Stimulated activated CD8-positive, alpha-beta memory T cell treated with anti-CD3 and anti-CD28 coated beads, Interleukin-2, amount 100 ng/mL, for 1 hour (primary cell): ENCODE measurements at places on chromosomes 7 and 10.

DNA sequence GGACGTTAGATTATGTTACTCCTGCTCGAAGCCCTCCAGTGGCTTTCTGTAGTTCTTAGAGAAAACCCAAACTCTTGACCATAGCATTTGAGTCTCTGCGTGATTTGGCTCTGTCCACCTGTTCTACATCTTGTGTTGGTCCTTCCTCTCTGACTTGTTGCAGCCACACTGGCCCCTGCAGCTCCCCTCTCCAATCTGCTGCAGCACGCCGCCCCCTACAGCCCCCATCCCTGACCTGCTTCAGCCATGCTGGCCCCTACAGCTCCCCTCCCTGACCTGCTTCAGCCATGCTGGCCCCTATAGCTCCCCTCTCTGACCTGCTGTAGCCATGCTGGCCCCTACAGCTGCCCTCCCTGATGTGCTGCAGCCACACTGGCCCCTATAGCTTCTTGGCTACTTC lies 29.2 kb downstream of the TRRAP start:
- no peak for DNase-seq

- DNase-seq = no peak
These were observed 152.0 kb upstream of the PCBD1 start for GRCh38 chr10:71040343-71040742.

DNA sequence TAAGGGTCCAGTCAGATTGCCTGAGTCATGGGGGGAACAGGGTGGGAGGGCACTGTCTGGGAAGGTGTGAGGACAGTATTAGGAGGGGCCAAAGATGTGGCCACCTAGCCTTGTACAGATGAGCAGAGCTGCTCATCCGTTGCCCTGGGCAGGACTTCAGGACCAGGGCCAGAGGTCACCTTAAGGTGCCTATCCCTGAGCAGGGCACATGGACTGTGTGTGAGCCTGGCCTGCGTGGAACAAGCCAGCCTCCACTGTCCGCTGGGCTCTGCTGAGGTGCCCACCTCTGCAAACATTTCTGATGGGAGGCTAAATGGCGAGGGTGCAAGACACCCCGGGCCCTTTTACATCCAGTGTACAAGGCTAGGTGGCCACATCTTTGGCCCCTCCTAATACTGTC lies 3.4 kb upstream of the OPN1SW start:
- no peak for DNase-seq

DNA sequence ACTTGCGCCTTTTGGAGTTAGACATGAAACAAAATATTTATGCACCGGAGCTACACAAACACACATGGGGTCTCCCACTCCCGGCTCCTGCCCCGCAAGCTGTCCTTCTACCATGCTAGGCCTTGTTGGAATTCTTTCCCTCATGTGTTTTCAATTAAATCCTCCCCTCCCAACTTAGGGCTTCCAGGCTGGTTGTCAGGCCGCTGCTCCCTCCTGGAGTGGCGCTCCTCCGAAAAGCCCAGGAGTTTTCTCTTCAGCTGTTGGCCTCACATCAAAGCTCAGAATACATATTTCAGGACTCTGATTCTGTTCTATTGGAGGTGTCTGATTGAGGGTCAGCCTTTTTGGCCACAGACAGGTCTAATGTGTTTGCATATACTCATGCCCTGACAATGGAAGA lies 113.3 kb downstream of the FANK1 start:
- DNase-seq = no peak

DNA sequence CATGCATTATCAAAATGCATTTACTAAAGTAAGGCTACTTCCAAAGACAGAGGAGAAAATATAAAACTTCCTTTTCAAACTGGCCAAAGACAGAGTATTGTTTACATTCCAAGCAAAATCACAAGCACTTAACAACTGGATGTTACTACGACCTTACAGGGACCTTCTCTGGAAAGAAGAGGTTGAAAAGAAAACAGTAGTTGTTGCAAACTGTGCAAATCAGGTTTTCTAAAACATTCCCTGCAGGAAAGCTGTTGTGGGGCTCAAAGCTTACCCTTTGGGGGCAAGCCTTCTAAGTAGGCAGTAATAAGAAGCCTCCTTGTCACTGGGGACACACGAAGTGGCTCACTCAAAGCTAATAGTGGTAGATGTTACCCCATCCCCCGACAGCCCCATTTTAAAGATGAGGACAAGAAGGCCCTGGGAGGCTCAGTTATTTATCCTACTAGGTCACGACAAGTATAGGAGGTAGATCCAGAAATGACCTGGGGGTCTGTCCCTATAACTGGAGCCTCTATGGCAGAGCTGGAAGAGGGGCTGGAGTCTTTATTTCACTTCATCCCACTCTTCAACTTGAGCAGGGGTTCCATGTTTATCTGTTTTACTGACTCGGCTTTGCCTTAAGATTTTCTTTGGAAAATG lies 46.6 kb downstream of the ATXN7L1 start:
- DNase-seq = no peak

DNA sequence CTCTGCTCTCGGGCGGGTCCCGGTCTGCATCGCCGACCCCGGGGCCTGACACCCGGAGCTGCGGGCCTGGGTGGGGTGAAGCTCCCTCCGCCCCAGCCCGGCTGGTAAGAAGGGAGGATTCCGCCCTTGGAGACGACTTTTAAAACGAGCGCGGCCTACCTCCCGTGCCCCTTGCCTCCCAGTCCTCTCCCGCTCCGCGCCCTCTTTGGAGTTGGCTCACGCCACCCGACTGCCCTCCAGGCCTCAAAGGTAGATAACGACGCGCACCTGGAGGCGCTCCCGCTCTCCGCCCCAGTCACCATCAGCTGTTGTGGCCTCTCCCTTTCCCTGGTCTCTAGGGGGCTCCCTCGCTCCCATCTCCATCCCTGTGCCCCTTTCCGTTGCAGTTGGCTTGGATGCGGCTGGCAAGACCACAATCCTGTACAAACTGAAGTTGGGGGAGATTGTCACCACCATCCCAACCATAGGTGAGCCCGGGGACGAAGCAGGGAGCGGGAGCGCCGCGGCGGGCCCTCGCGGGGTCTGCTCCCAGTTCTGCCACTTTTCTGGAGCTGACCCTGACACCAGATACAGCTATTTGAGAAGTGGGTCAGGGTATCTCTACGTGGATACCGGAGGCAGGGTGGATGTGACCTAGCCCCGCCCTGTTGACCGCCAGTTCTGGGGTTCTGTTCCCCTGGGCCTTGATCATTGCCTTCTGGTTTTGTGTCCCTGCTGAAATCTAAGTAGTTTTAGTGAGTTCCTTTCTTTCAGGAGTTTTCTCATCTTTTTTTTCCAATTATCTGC lies 679 bp downstream of the ARF5 start:
- no peak for DNase-seq

- DNase-seq = no peak
These were observed 21.3 kb upstream of the AGR2 start for GRCh38 chr7:16826060-16826459.

GRCh38 chr7:3217166-3217565 lies 83.9 kb upstream of the SDK1 start:
- no peak for DNase-seq

DNA sequence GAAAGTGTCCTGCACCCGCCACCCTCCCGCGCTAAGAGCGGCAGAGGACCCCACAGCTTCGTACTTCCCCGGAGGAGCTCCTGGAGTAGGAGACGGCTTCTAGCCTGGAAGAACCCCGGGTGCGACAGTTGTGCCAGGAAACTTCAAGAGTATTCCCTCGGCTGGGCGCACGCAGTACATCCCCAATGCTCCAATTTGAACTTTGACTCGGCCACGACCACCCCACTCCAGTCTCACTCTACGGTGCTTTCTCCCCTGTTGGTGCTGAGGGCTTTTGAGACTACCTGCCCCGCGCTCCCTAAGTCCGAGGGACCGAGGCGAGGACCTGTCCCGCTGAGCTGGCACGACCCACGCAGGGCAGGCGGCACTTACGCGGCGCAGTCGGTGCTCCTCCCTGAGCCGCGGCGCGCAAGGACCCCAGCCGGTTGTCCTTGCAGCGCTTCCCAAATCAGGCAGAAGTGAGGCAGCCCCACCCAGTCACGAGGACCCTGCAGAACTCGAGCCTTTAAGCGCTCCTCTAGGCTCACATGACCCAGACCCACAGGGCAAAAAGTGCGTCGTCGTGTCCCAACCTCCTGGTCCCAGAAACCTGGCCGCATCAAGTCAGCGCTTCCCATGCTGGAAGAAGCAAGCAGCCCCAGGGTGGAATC lies at the start of gene CPVL:
Gene CPVL (minus strand): TSS at position 481 of the 650 bp plus-strand sequence. CDS start 25,476 bp downstream, outside the sequence.
- DNase-seq = no peak

- DNase-seq = no peak
These were observed 49.4 kb downstream of the NOD1 start for GRCh38 chr7:30429156-30429530.

- DNase-seq = no peak
These were observed 38.0 kb upstream of the PIP4K2A start for GRCh38 chr10:22752272-22752889.

- no peak for DNase-seq
These were observed 5.4 kb downstream of the PRF1 start for GRCh38 chr10:70596860-70597809.

DNA sequence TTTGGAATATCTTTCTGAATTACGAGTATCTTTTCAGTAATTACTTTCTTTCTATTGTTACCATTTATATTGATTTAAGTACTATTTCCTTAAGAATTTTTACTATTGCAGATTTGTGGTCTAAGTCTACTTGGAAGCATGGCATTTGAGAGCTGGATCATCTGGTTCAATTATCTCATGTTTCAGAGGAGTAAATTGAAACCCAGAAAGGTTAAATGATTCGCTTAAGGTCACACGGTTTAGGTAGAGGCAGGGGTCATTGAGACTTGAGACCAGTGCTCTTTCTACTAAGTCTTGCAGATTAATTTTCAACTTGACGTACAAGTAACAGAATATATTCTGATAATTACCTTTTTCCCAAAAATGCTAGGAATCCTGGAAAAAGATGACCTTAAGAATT lies 109.2 kb upstream of the GLCCI1 start:
- DNase-seq = no peak

GRCh38 chr7:102828286-102828685 lies 79.5 kb downstream of the FAM185A start:
- DNase-seq = no peak

DNA sequence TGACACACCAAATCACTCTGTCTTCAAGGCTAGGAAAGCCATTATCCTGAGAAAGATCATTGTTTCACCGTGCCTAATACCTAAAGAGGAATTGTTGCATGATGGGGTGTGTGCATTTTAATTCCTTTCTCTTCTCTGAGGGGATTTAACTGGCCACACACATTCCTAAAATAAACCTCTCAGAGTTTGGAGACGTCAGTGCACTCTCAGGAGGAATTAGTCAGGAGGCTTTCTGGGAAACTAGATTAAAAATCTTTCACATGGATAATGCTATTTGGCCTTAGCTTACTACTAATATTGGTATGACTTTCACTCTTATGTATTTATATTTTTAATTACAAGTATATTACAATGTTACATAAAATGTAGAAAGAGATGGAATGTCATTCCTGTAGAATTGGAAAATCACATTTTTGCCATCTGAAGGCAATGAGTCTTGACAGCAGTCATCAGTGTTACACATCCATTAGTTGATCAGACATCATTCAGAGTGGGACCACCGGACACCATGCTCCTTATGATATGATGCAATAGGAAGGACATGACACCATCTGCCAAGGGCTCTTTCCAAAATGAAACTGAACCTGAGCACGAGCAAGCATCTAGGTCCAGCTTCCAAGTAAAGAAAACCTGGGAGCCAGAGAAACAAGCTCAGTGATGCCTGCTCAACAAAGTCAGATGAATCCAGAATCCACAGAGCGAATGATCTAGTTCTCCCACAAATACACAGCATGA lies 43.1 kb upstream of the TMEM273 start:
- no peak for DNase-seq
